ENCODE measurements at places on chromosomes 12 and 14.

DNA sequence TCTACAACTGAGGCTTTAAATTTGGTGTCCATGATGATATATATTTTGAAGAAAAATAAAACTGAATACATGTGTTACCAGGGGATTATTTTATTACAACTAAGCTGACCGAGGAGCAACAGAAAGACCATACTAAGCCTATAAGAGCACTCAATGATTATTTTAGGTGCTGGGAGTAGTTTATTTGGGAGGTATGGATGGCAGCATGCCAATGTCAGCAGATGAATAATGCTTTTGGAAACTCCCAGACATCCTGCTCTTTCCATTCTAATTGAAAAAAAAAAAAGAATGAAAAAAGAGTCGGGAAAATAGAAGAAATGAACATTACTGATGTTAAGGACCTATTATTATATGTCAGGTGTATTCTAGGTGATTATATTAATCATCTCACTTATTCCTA lies 441.2 kb downstream of the BTG1 start:
- DNase-seq, result peak; percentile 38

DNA sequence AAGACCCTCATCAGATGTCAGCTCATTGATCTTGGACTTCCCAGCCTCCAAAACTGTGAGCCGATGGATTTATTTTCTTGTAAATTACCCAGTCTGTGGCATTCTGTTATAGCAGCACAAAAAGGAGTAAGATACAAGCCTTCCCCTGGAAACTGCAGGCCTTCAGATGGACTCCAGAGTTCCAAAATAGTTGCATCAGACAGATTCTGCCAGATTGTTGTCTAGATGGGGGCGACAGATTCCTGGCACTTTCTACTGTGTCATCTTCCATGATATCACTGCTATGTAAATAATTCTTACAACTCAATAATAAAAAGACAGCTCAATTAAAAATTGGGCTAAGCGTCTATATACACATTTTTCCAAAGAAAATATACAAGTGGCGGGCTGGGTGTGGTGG lies 17.2 kb upstream of the MARK3 start:
- DNase-seq, result no peak

GRCh38 chr12:2248901-2249381 lies 196.2 kb downstream of the CACNA1C start:
- no peak for DNase-seq

DNA sequence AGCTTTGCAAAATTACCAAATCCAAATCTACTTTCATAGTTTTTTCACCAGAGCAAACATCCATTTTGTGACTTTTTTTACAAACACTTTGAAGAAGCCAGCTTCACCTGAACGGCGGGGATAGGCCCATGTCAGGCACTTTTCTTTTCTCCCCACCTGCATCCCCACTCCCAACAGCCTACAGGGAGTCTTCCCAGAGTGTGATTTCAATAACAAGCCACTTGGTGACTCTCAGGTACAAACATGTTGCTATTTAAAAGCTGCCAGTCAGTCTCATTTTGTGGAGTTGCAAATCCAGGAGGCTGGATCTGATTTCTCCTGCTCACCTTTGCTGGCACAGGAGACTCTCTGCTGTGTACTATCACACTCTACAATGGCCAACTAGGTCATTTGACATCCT lies 285.5 kb downstream of the KCNH5 start:
- DNase-seq, result no peak

GRCh38 chr12:66268562-66268961 lies 33.7 kb upstream of the HELB start:
- no peak for DNase-seq

DNA sequence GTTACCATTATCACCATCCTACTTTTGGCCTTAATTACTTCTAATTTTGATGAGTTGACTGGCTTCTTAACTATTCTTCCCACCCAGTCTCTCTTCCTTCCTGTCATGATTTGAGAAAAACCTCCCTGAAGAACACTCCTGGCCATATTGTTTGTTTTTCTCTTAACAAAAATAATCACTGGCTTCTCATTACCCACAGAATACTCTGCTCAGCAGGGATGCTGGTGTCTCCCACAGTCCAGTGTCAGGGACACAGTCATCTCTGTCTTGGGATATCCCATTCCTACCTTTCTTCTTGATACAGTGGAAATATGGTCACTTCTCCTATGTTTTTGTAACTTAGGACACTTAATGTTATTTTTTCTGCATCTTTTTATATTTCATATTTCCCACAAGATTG lies 103.7 kb downstream of the SRGAP1 start:
- DNase-seq, result no peak
